ENCODE measurements at places on chromosomes 3 and 15. TPM values are rescaled to one million over a fixed set of nuclear protein-coding genes. Genes with fewer than 3 reads are reported as not detected.
A peak's percentile ranks its signal among the peaks of the same experiment; 100 is the strongest.

- no peak for DNase-seq
Observed at GRCh38 chr15:101446518-101447167, 42.9 kb downstream of the PCSK6 start.

- no peak for DNase-seq
Observed at GRCh38 chr3:193959861-193960260, 176.1 kb upstream of the HES1 start.

GRCh38 chr15:41331281-41331680 is 1.1 kb downstream of the OIP5 start:
- no peak for DNase-seq

Gene EBLN2
- total RNA-seq, result 6.2 TPM

- DNase-seq, result no peak
Observed at GRCh38 chr15:98018761-98019351, 58.4 kb downstream of the ARRDC4 start.

Gene GLT8D1
- 44.6 TPM for total RNA-seq

DNA sequence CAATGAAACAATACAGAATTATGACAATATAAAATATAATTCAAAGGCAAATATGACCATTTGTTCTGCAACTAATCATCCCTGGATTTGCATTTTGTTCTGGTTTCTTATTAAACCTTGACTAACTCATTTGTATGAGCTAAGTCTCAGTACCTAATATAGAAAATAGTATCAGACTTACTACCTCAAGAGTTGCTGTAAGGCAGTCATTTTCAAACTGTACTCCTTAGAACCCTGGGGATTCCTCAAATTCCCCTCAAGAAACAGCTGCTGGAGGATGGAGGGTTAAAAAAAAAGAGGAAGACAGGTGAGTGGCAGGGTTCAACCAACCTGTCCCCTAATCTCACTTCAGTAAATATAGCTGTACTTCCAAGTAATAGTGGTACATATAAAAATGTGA is 11.1 kb downstream of the ZBTB11 start:
- DNase-seq, result no peak

DNA sequence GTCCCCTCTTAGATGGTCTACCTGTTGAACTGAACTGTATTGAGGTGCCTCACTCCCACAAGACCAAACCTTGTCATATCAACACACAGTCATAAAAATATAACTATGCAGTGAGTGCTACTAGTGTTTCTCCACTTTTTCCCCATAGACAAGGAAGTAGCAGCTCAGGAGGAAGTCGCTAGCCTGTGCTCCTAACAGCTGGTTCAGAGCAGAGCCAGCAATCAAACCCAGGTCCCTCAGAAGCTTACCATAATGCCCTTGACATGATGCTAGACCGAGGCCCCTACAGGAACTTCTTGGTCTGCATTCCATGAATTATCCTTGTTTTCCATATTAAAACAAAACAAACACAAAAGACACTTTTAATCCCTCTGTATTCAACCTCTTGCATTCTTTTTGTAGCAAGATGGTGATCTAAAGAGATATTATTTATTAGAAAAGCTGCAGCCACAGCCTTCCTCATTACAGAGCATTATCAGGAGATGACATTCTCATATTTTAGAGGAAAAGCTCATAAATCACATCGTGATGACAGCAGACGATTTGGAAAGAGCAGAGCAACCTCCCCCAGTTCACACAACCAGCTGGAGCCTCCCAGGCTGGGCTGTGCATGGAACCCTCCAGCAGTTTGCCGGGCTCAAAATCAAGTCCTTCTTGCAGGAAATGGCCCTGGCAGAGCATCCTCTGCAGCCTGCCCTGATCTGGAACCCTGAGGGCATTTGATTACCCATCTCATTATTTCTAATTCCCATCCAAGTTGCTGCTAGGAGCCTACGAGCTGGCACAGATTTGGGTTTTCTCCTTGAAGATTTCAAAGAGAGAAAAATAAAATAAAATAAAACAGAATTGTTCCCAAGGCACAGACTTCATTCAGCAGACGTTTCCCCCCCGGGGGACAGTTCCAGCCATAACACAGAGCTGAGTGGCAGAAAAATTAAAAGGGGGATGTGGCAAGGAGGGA is 118.8 kb downstream of the SRGAP3 start:
- DNase-seq, result no peak

DNA sequence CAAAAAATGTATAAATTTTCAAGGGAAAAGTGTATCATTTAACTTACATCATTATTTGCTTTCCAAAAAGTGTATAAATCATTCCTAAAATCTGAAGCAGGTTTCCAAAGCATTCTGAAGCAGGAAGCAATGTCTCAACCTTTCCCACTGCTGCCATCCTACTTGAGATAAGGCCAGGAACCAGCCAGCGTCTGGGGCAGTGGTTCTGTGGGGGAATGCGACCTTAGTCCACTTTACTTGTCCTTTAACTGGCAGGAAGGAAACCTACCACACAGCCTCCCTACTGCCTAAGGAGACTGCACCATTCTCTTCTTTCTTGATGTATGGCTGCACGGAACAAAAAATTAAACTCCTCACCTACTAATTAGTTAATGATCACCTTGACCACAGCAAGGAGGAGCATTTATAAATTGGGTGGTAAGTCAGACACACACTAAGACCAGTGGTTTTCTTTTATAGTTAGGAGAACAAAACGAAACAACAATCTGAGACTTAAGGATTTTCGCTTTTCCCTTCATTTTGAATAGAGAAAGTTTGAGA is 3.7 kb downstream of the SORD start:
- no peak for DNase-seq

Gene FAM3D
- total RNA-seq, result not detected

DNA sequence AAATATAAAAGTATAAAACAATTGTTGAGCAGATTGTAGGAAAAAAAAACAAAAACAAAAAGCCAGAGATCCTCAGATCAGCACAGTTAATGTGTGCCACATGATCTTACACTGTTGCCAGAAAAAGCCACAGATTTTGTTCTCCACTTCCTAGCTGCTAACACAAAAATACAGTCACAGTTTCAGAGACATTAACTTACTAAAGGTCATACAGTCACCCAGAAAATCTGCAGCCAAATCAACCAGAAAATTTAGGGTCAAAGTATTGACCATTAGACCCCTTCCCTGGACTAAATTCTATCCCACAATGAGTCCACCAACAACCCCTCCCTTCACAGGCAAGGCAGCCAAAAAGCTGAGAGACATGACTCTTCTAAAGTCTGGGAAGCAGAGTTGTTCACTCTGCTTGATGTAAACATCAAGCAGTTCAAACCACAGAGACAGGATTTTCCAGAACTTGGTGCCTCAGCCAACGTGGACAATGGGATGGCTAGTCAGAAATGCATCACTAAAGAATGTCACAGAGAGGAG is 59.1 kb downstream of the SST start:
- DNase-seq, result no peak

GRCh38 chr3:148554367-148554766 is 143.3 kb upstream of the AGTR1 start:
- no peak for DNase-seq

Gene GUCA1C
- total RNA-seq, result not detected

- DNase-seq, result no peak
Observed at GRCh38 chr3:123793425-123793824, 90.7 kb downstream of the MYLK start.

DNA sequence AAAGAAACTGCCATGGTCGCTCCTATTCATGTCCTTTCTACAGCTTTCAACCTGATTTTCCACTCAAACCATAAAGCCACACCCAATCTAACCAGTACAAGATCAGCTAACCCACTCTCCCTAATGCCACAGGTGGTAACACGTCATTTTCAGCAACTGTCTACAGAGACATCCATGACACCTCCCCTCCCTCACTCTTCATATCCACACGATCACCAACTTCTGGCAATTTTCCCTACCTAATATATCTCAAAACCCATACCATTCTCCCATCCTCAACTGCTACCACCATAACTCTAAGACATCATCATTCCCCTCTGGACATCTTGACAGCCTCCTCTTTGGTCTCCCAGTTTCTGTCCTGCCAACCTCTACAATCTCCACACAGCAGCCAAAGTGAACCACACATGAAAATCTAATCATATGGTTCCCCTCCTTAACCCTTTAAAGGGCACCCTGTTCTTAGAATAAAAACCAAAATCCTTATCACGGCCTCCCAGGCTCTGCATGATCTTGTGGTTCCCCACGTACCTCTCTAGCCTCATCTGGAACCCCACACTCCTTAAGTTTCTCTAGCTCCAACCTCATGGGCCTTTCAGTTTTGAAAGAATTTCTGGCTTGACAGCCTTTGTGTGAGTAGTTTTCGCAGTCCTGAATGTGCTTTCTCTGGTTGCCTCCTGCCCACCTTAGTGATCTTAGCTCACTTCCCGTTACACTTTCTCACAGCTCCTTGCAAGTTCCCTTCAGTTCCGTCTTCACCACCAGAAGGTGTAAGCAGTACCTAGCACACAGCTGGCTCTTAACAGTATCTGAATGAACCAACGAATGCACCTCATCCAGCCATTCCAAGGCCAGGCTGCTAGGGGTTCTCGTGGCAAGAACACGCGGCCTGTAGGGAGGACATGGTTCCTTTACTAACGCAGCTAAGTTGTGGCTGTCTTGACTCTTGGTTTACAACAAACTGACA is 33.4 kb downstream of the SPINK8 start:
- DNase-seq, result peak; percentile 48

- no peak for DNase-seq
Observed at GRCh38 chr3:188486126-188486525, 332.2 kb downstream of the LPP start.

Gene STRC
- 2.6 TPM for total RNA-seq

Gene BAHD1
- 29.6 TPM for total RNA-seq
